ENCODE measurements at places on chromosomes 11 and 22.

DNA sequence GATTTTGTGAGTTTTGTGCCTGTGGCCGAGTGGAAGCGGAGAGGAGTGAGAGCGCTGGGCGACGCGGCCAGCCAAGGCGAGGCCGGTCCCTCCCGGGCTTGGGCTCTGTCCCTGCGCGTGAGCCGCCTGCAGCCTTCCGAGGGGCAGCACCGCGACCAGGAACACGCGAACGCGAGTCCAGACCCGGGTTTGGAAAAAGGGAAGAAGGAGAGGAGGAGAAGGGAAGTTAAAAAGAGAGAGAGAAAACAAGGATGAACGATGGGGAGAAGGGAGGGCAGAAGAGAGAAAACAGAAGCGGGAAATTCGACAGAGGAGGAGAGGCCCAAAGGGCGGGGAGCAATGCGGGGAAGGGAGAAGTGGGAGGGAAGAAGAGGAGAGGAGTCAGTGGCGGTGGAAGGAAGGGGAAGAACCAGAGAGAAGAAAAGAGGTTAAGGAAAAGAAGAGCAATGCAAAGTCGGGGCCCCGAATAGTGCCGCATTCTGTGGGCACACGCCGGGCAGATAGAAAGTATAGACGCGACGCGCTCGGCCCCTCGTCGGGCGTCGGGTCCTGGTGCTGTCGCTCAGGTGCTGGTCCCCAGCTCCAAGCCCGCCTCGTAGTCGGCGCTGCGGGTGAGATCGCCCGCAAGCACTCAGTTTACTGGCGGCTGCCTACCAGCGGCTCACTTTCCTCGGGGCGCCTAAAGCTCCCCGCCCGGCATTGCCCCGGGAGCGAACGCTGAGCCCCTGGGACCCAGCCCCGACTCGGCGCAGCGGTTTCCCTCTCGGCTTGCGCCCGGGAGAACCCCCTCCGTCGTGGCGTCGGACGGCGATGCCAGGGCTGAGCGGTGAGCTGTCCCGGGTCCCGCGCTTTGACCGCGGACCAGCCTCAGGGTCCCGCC is 2.8 kb upstream of the BARX2 start:
- DNase-seq = no peak

GRCh38 chr11:128210148-128210940 is 377.0 kb downstream of the ETS1 start:
- no peak for DNase-seq

DNA sequence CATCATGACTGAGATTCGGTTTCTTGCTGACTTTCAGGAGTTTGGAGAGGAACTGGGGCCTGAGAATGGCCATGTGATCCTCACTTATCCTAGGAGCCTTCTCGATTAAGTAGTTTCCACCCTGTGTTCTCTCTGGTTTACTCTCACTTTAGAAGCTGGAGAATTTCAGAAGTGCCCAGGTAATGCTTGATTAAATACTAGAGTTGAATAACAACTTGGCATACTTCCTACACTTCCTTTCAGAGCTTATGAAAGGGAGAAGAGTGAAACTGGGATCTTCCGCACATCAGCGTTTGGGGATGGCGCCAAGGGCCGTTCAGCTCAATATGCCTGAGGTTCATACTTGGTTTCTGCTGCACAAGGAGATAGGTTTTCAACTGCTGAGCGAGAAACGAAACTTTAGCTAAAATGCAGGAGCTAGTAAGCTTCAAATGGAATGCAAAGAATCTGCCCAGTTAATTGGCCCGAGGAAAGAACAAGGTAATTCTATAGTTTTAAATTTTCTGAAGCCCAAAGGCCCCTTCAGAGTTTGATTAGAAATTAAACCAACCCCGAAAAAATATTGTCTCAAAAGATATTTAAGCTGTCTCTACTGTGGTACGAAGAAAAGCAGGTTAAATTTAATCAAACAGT is 823 bp upstream of the MUC15 start:
- DNase-seq = no peak

- DNase-seq = no peak
Measured at GRCh38 chr11:65502555-65503367, 3.9 kb downstream of the MALAT1 start.

DNA sequence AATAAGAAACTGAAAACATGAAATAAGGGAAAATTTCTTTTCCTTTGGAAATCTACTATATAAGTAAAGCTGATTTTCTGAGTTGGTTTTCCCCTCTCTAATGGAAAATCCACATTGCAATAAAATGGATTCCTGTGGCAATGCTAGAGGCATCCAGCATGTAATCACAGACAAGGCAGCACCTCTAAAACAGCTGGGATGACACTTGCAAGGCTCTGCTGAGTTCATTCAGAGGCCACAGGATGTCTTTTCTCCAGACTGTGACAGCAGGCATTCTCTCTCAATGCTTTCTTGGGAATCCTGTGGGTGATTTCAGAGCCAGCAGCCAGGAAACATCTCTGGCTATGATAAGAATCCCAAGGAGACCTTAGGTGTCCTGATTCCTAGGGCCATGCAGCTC is 201.3 kb upstream of the BLID start:
- no peak for DNase-seq

- no peak for DNase-seq
Measured at GRCh38 chr11:30282289-30282631, 40.6 kb upstream of the ARL14EP start.

All from stimulated activated CD4-positive, alpha-beta T cell treated with anti-CD3 and anti-CD28 coated beads, Interleukin-12 subunit alpha, Interleukin-12 subunit beta, amount 100 ng/mL, for 24 hours (primary cell).